ENCODE measurements at places on chromosomes 5 and 9. TPM values are rescaled to one million over a fixed set of nuclear protein-coding genes. Genes with fewer than 3 reads are reported as not detected.

OR1Q1 gene
- not detected for polyA plus RNA-seq

VLDLR gene
- polyA plus RNA-seq, result 0.61 TPM

C5orf58 gene
- polyA plus RNA-seq, result 0.23 TPM

PTAR1 gene
- 7.0 TPM for polyA plus RNA-seq

TRIM7 gene
- polyA plus RNA-seq, result not detected

RC3H2 gene
- polyA plus RNA-seq, result 23.7 TPM

NKD2 gene
- polyA plus RNA-seq, result not detected

UAP1L1 gene
- polyA plus RNA-seq, result 1.4 TPM

MEIKIN gene
- polyA plus RNA-seq, result not detected

PCDH12 gene
- 0.17 TPM for polyA plus RNA-seq

CCL21 gene
- not detected for polyA plus RNA-seq

TCF7 gene
- polyA plus RNA-seq, result 50.9 TPM

SHOC1 gene
- not detected for polyA plus RNA-seq

TNFSF15 gene
- polyA plus RNA-seq, result not detected

CARD6 gene
- 1.5 TPM for polyA plus RNA-seq

C5orf46 gene
- polyA plus RNA-seq, result not detected

TAS2R1 gene
- polyA plus RNA-seq, result not detected

SPATA31E1 gene
- not detected for polyA plus RNA-seq

MSX2 gene
- polyA plus RNA-seq, result not detected

APBA1 gene
- not detected for polyA plus RNA-seq

BARHL1 gene
- polyA plus RNA-seq, result not detected

GABRA6 gene
- not detected for polyA plus RNA-seq

PFN3 gene
- polyA plus RNA-seq, result not detected

HMMR gene
- polyA plus RNA-seq, result 0.98 TPM

OCLN gene
- polyA plus RNA-seq, result not detected

CNOT6 gene
- 9.0 TPM for polyA plus RNA-seq

SLC4A9 gene
- polyA plus RNA-seq, result not detected

QRFP gene
- not detected for polyA plus RNA-seq

RLN2 gene
- 1.3 TPM for polyA plus RNA-seq

PROB1 gene
- 0.39 TPM for polyA plus RNA-seq

PCDHGC5 gene
- polyA plus RNA-seq, result not detected

RASA1 gene
- 4.0 TPM for polyA plus RNA-seq

SV2C gene
- not detected for polyA plus RNA-seq

ADAMTS19 gene
- polyA plus RNA-seq, result not detected

PCDHA5 gene
- not detected for polyA plus RNA-seq

NR5A1 gene
- polyA plus RNA-seq, result not detected

SPATA31A3 gene
- polyA plus RNA-seq, result not detected

IER5L gene
- 0.16 TPM for polyA plus RNA-seq

FYB1 gene
- 80.2 TPM for polyA plus RNA-seq

ARID3C gene
- not detected for polyA plus RNA-seq

FCN2 gene
- polyA plus RNA-seq, result not detected

SVEP1 gene
- 0.03 TPM for polyA plus RNA-seq

Data from immature natural killer cell (primary cell).